ENCODE measurements at places on chromosomes 7 and 10.
A peak's percentile ranks its signal among the peaks of the same experiment; 100 is the strongest.

DNA sequence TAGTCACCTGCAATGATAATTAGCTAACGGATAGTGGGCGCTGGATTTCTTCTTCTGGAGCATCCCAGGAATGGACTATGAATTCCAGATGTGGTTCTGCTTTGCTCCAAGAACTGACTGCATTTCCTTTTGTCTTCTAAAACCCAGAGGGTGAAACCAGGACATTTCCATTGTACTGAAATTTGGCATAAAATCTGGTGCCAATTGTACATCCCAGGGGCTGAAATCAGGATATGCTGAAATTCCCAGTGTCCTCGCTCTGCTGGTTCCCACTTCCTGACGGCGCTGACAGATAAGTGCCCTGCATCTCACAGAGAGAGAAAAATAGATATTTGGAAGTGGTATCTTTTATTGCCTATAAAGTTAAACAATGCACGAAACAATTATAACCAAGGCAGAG, 31.9 kb downstream of the RBM20 start:
- DNase-seq = no peak

GRCh38 chr10:3811291-3811870, 26.4 kb upstream of the KLF6 start:
- peak; percentile 29 for DNase-seq

- DNase-seq = no peak
Observed at GRCh38 chr7:20798081-20798693, 11.5 kb upstream of the SP8 start.

- no peak for DNase-seq
Observed at GRCh38 chr7:70056363-70056762, 458.1 kb downstream of the AUTS2 start.

DNA sequence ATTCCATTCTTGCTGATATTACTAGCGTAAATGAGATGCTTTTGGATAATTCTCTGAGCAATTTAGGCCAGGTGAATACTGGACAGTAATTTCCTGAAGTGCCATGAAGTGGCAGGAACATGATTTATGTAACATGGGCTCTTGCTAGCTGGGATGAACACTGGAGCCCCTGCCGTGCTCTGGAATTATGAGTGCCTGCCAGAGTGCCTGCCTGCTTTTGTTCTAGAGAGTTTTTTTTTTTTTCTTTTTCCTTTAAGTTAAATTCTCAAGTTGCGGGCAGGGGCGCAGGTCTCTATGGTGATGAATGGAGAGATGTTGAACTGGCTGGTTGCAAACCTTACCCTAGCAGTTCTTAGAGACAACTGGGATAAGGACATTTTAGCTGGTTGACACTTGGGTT, 165.9 kb downstream of the AUTS2 start:
- DNase-seq = no peak

- no peak for DNase-seq
Observed at GRCh38 chr10:112374724-112375541, 1.0 kb downstream of the ACSL5 start.

- DNase-seq = no peak
Observed at GRCh38 chr7:7867846-7868571, 100.6 kb upstream of the GLCCI1 start.

- no peak for DNase-seq
Observed at GRCh38 chr10:20065814-20066213, 249.6 kb downstream of the PLXDC2 start.

GRCh38 chr7:157979636-157980340, 607.8 kb downstream of the PTPRN2 start:
- DNase-seq = no peak

GRCh38 chr7:157096286-157097055, 42.3 kb upstream of the UBE3C start:
- no peak for DNase-seq

GRCh38 chr10:95819620-95820329, 63.8 kb downstream of the ENTPD1 start:
- DNase-seq = no peak

GRCh38 chr7:128783143-128783861, 7.7 kb upstream of the OPN1SW start:
- DNase-seq = no peak

GRCh38 chr10:4541292-4541691, 284.7 kb upstream of the AKR1E2 start:
- DNase-seq = no peak

DNA sequence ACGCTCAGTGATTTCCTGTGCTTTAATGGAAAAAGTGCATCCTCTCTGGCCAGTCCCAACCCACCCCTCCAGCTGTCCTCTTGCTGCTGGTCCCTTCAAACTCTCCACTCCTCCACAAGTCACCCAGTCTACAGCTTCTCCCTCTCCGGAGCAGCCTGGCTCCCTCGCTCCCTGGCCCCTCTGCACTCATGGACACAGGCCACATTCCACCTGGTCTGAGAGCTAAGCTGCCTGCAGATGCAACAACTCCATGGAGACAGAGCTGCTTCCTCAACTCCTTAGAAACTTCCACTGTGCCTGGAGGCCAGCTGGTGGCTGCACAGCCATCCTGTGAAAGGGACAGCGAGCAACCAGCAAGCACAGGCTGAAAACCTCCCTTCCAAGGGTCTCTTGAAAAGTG, 88.0 kb downstream of the GPR26 start:
- DNase-seq = no peak

- DNase-seq = no peak
Observed at GRCh38 chr7:91311839-91312238, 47.6 kb downstream of the FZD1 start.

DNA sequence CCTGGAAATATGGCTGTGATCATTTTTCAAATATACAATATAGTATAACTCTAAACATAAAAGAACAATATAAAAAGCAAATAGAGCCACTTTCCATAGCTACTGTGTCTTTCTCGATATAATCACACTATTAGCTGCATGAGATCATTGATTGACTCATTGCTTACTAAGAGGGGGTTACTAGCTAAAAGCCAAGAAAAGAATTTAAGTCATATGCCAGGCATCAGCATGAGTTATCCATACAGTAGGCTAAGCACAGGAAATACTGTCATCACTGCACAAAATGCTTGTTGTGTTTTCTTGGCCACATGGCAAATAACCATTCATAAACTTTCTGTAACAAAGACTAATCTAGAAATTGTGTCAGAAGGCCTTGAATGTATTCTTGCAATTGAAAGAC, 18.8 kb upstream of the ABCB5 start:
- no peak for DNase-seq

DNA sequence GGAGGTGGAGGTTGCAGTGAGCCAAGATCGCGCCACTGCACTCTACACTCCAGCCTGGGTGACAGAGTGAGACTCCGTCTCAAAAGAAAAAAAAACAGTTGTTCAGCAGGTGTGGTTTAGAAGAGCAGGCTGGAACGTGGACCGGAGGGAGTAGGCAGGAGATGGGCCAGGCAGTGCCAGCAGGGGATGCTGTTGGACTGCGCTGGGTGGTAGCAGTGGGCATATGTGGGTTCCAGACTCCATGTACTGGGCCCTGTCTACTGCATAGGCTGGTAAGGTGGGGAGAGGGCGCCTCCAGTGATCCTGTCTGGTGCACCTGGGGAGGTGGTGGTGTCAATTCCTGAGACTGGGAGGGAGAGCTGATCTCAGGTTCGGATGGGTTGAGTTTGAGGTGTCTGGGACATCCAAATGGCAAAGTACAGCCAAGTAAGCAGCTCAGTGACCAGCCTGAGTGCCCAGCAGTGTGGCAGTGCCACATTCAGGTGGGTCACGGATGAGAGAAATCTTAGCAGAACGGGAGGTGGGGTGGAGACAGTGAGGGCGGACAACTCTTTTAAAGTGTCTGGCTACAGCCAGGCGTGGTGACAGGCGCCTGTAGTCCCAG, 25.9 kb downstream of the SFXN4 start:
- peak; percentile 54 for DNase-seq

- DNase-seq = no peak
Observed at GRCh38 chr7:31382722-31383121, 42.2 kb upstream of the NEUROD6 start.

DNA sequence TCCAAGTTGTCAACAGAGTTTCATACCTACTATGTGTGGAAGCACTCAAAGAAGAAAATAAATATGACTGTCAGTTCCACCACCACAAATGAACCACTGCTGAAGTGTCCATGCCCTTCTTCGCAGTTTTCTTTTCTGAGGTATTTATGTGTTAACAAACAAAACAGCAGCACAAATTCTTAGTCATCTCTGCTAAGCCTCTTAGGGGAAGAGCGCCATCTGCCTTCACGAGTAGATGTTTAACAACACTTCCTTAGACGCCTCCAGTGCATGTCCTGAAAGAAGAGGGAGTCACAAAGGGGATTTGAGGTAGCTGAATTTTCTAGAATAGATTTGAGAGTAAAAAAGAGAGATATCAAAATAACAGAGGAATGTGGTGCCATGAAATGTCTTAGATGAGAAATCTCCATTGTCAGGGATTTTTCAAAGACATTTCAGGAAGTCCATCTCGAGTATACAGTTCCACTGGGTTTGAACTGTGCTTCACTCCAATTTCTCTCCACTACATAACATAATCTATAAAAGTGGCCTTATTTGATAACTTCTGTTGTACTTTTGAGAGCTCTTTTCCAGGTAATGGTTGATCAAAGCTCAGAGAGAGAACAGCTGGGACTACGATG, 775.3 kb upstream of the POM121L12 start:
- no peak for DNase-seq

- no peak for DNase-seq
Observed at GRCh38 chr7:150345012-150345411, 3.6 kb upstream of the RARRES2 start.

DNA sequence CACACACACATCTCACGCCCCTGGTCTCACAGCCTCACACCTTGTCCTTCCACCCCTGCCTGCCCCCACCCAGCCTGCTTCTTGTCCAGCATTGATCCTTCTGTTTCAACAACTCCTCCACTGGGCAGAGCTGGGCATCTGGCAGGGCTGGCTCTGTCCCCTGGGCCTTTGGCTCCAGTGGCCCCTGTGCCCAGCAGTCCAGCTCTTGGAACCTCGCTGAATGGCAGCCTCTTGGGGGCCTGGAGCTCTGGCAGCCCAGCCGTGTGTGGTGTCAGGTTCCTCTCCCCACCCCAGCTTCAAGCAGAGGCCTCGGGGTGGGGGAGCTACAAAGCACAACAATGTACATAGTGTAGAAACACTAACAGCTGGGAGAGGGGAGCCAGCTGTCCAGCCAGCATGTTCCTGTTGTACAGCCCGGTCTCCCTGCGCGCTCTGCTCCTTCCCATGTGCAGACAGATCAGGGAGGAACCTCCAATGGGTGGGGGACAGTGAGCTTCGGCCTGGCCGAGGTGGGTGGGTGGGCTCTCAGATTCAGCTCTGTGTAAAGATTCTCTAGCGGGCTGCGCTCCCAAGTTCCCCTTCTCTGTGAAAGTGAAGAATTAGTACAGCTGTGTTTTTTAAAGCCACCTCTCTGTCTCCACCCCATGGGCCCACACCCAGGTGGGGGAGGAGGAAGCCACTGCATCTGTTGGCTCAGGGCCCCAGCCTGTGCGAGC, 19.4 kb downstream of the ZMIZ2 start:
- peak; percentile 32 for DNase-seq

GRCh38 chr10:29948881-29949355, 110.5 kb downstream of the JCAD start:
- no peak for DNase-seq

DNA sequence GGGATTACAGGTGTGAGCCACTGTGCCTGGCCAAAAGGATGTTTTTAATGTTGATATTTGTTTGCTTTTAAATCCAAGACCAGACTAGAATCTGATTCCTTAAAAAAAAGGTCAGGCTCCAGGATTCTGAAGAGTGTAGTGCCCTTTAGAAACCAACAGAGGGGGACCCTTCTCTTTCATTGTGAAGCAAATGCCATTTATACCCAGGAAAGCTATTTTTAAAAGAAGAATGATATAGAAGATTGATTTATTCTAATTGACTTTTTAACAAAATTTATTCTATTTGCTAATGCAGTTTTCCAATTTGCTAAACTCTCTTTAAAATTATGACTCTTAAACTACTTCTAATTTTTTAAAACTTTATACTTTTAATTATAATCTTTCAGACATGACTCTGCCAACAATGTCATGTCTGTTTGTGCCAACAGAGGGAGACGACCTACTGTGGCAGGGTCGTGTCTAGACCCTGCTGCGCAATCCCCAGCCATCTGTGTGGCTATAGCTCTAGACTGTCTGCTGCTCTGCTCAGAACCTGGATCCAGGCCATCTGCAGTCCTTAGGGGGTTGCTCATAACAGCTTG, 201.0 kb upstream of the IMMP2L start:
- no peak for DNase-seq

DNA sequence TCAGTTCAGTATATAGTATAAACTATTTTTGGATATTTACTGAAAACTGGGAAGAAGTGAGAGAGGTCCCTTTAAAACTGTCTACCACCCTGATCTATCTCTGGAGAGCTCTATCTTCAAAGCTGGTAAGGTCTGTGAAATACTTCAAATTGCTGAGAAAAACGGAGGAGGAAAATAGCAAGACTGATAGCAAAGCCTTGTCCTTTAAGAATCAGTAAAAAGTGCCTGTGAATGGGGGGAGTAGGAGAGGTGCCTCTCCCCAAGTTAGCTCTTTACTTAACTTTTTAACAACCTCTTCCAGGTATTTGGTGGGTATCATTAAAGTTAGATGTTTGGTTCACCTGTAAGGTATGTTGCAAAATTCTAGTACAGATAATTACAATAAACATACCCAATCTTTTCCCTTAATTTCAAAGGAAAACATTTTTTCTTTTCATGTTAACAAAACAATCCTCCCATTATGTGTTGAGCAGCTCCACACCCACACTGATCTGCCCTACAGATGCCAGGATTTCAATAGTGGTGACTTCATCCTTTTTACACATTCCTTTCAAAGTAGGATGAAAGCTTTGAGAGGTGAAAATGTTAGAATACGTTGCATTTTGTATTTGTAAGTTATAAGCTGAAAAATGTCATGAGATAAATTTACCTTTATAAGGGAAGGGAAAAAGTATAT, 149.2 kb downstream of the CRPPA start:
- no peak for DNase-seq

DNA sequence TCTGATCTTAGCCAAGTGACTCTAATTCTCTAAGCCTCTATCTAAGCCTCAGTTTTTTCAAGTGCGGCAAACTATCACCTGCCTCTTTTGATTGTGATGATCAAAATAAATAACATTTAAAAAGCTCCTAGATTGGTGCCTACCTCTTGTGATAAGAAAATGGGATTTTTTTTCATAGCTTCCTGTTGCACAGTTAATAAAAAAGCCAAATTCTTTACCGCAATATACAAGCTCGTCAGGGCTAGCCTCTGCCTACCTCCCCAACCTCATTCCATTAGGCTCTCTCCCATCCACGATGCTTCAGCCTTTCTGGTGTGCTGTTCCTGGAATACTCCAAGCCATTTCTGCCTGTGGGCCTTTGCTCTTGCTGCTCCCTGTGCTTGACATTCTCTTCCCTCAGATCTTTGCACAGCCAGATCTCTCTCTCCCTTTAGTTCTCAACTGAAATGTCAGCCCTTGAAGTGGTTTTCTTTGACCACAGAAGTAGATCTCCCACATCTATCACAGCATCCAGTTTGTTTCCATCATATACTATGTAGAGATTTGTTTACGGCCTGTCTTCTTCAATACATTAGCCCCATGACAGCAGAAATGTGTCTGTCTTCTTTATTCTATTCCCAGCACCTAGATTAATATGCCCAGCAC, 48.8 kb downstream of the SFR1 start:
- DNase-seq = peak; percentile 1

- DNase-seq = no peak
Observed at GRCh38 chr7:120709972-120710320, 148.0 kb downstream of the TSPAN12 start.

Measured in activated CD4-positive, alpha-beta T cell treated with anti-CD3 and anti-CD28 coated beads, Interleukin-2, amount 50 U/mL, for 1 hour (primary cell).